Stimulated activated CD4-positive, alpha-beta T cell treated with anti-CD3 and anti-CD28 coated beads, Interleukin-4, amount 100 ng/mL, for 24 hours (primary cell): ENCODE measurements at places on chromosomes 4 and X.

- DNase-seq = no peak
These were observed 245.5 kb upstream of the TLL1 start for GRCh38 chr4:165627548-165627947.

- DNase-seq = no peak
These were observed 9.5 kb downstream of the FRMD7 start for GRCh38 chrX:132118358-132118757.

GRCh38 chr4:111755571-111755970 is 389.7 kb upstream of the FAM241A start:
- no peak for DNase-seq

GRCh38 chr4:173328236-173328901 is 5.8 kb downstream of the HMGB2 start:
- no peak for DNase-seq

- DNase-seq = no peak
These were observed 298.0 kb upstream of the TET2 start for GRCh38 chr4:104848597-104849225.

- DNase-seq = peak; percentile 40
These were observed 554 bp downstream of the DCTD start for GRCh38 chr4:182916483-182917181.
